ENCODE measurements at places on chromosomes 1 and 21.

DNA sequence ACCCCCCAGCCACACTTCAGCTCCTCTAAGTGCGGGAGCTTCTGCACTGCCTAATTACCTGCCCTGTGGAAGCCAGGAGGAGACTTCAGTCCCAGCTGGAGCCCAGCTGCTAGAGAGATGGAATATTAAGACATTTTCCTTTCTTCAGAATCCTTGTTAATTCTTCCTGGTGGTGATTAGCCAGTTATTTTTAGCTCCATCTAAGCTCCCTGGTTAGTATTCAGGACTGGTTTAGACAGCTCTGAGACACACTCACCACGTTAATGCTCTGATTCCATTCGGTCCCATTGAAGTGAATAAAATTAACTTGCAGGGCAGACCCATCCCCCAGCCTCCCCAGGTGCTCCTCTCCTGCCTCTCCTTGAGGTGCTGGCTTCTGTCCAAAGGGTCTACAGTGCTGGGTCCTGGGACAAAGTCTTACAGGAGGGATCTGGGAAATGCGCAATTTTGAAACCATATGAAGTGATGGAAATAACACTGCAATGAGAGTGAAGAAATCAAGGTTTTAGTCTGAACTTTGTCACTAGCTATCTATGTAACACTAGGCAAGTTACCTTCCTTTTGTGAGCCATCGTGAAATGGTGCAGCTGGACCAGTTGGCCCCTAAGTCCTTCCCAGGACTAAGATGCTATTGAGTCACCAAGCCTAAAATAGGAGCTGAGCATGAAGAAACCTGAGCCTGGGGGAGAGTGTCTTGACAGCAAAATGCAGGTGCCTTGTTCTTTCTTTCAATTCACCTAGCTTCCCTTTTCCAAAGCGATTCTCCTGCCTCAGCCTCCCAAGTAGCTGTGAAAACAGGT lies 117.4 kb upstream of the ATP1A1 start:
- DNase-seq: peak; percentile 15

- DNase-seq: no peak
Observed at GRCh38 chr1:243520831-243521230, 265.0 kb downstream of the SDCCAG8 start.

DNA sequence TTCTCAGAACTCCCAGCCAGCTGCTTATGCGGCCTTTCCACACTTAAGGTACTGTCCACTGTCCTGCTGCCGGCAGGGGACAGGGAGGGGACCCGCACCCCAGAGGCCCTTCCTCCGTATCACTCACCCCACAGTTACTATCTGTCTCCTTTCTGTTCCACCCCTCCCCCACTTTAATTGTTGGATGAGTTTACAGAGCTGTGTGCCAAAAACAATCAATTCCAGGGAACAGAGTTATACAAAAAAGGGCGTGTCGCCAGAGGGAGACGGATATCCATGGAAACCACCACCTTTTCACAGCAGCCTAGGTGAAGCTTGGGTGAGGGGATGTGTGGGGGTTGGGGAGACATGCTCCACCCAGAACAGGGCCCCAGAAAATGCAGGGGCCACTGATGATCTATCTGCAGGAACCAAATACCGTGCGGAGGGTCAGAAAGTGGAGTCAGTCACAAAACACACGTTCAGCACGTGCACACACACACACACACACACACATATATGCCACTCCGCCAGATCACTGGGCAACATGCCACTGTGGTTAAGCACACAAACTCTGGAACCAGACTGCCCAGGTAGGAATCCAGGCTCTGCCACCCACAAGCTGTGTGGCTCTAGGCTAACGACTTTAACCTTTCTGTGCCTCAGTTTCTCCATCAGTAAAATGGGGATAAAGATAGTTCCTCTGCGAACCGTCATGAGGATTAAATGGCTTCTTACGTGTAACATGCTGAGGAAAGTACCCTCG lies 30.5 kb downstream of the CASZ1 start:
- no peak for DNase-seq

DNA sequence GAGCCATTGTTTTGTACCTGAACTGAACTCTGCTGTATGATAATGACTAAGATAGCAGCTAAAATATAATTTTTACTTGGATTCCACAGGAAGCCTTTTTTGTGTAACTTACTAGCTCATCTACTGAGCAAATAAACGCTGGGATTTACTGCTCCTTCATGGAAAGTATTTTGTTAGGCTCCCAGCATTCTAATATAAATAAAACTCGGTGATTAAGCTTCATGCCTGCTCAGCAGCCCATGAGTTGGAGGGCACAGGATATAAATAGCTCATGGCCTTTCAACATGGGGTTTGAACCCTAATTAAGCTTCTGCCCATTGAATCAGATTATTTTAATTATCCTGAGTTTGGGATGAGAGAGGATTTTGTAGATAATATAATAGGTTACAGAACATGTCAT lies 180.0 kb downstream of the PCP4 start:
- no peak for DNase-seq

DNA sequence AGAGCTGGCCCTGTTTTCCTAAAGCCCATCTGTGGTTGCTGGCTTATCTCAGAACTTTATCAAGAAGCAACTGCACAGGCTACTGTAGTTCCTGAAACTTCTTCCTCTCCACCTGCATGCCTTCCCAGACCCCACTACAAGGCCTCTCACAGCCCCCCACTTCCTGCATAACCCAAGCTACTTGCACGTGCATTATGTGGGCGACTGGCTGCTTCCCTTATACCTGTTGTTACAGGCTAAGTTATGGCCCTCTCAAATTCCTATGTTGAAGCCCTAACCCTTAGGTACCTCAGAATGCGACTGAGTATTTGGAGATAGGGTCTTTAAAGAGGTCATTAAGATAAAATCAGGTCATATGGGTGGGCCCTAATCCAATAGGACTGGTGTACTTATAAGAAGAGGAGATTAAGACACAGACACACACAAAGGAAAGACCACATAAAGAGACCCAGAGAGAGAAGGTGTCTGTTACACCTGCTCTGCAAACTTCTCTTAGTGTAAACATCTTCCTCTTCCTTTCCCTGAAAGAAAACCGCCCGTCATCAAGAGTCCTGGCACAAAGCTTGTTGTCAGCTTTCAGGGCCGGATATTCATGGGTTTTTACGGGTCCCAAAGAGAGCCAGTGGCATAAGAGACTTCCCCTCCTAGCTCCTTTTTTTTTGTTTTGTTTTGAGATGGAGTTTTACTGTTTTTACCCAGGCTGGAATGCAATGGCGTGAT lies 5.1 kb downstream of the ZNF496 start:
- no peak for DNase-seq

GRCh38 chr21:34205811-34206571 lies 132.6 kb downstream of the MRPS6 start:
- DNase-seq: no peak

- peak; percentile 15 for DNase-seq
Observed at GRCh38 chr1:178283409-178283808, 189.5 kb downstream of the RASAL2 start.

GRCh38 chr1:6359216-6360116 lies 34.1 kb downstream of the ACOT7 start:
- peak; percentile 59 for DNase-seq

DNA sequence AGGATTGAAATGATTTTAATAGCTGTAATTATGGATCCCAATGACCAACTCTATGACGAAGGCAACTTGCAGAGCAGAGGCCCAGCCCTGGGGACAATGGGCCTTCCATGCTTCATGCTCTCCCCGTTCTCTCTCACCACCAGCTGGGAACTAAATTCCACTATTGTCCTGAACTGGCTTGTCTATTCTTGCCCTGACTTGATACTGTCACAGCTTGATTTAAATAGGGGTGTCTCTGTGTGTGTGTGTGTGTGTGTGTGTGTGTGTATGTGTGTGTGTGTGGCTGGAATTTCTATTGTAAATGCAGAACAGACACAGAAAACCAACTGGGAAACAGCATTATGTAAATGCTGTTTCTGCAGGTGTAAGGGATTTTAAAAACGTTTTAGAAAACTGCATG lies 57.0 kb downstream of the SLC22A15 start:
- peak; percentile 91 for DNase-seq

DNA sequence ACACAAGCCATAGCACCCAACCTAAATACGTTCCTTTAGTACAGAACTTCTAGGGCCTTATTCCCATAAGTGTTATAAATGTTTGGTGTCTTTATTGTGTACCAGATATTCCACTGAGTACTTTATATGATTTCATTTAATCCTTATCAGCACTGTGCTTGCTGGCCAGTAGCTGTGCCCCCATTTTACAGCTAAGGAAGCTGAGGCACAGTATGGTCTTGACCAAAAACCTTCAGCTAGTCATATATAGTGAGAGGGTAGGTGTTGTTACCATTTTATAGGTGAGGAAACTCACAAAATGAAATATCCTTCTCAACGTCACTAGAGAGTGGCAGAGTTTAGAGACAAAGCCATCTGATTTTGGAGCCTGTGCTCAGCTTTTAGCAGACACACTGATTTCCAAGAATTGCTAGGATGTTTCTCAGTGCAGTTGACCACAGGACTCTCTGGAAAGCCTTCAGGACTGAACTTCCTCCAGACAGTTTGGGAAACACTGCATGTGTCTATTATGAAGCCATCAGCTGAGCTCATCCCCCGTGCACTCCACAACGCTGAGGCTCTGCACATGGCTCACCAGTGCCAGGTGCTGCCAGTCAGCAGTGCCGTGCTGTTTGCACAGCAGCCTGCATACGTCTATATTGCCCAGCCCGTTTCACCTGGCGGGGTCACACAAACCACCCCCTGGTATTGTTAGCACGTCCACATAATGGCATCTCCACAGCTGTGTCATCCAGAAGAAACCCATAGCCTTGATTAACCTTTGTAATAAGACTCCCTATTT lies 15.4 kb downstream of the NPPA start:
- DNase-seq: no peak

- no peak for DNase-seq
Observed at GRCh38 chr1:119010201-119010600, 22.1 kb upstream of the TBX15 start.

- DNase-seq: peak; percentile 82
Observed at GRCh38 chr1:113255720-113256347, 134.5 kb upstream of the MAGI3 start.

- DNase-seq: no peak
Observed at GRCh38 chr1:170929412-170929834, 5.9 kb upstream of the MROH9 start.

DNA sequence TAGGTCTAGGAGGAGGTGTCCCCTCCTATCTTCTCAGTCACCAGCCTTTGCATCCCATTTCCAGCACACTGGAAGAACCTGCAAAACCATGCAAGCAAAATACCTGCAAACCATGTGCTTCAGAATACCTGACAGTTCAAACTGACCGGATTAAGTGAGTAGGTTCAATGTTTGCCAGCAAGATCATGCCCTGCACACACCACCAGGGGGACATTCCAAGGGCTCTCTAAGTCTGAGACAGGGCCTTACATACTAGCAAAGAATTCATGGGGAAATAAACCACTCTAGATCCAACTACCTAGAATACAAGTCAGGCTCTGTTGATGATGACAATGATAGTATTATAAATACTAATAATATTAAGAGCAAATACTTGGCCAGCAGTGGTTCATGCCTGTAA lies 27.6 kb downstream of the INPP5B start:
- peak; percentile 46 for DNase-seq

DNA sequence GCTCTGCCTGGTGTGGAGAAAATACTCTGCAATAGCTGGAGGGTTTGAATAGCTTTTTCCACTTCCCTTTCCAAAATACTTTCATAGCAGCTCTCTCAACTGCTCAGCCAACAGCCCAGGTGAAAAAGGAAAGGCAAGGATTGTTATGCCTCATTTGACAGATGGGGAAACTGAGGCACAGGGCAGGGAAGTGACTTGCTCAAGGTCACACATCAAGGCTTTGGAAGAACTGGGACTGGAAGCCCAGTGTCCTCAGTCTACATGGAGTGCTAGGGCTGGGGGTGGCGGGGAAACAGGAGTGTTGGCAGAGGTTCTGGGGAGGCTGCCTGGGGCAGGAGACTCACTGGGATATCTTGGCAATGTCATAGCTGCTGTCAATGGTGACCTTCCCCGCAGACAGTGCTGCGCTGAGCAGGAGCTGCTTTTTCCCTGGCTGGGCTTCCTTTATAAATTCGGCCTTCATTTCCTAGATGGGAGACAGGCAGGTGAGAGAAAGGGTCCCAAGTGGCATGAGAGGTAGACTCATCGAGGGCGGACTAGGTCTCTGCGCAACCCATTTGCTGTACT lies 4.0 kb downstream of the CHI3L1 start:
- DNase-seq: no peak

DNA sequence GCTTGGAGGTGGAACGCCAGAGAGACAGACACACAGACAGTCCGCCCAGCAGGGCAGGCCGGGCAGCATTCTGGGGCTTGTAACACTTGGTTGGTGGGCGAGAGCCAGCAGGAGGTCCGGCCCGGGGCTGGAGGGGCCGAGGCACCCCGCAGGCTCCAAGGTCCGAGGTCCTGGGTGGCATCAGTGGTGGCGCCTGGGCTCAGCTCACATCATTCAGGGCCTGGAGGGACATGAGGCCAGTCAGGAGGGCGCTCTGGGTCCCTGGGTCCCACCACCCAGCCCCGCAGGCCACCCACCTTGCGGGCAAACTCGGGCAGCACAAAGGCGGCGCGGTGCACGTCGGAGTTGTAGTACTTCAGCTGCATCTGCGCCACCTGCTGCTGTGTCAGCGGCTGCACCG lies 5.2 kb downstream of the SRM start:
- no peak for DNase-seq

- DNase-seq: no peak
Observed at GRCh38 chr21:16821588-16821987, 691.3 kb upstream of the CXADR start.

DNA sequence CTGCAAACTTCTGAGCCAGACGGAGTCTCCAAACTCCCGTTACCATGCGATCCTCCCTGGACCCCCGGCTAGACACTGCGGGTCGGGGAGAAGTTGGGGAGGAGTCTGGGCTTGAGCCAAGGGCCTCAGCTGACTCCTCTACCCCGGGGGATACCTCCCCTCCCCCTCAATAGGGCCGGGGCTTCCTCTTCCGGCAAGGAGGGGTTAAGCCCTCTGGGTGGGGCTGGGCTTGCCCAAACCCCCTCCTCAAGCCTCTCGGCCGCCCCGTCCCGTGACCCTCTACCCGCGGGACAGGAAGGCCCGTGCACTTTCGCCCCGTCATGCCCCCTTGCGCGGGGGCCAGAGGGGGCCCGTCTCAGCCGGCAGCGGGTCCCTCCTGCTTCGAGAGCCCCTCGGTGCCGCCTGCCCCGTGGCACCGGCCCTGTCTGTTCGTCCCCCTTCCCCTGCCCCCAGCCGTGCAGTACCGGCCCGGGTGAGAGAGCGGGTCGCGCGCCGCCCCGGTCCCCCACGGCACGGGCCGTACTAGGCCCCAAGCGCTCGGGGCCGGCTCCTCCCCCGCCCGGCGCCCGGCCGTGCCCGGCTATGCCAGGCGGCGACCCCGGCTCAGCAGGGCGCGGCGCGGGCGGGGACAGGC lies 652 bp downstream of the ARL8A start:
- peak; percentile 62 for DNase-seq

GRCh38 chr1:200646515-200646914 lies 23.2 kb downstream of the DDX59 start:
- no peak for DNase-seq

GRCh38 chr1:43386676-43387075 lies 2.9 kb downstream of the MED8 start:
- DNase-seq: no peak
